Ovary (tissue), 10 donors: ENCODE measurements at places on chromosomes 16 and 17. TPM values are rescaled to one million over a fixed set of nuclear protein-coding genes. Genes with fewer than 3 reads are reported as not detected.

The ABCA10 gene
- 23.6 TPM for total RNA-seq

GRCh38 chr17:49334744-49335512 is 27.1 kb downstream of the ZNF652 start:
- no peak overlapping the region for H3K4me3 ChIP-seq
- no peaks in the 10 kb centered on the region for H3K36me3 ChIP-seq
- H3K27ac ChIP-seq: no peak overlapping the region
- H3K4me1 ChIP-seq: peaks cover 14% of the 10 kb centered on the region

DNA sequence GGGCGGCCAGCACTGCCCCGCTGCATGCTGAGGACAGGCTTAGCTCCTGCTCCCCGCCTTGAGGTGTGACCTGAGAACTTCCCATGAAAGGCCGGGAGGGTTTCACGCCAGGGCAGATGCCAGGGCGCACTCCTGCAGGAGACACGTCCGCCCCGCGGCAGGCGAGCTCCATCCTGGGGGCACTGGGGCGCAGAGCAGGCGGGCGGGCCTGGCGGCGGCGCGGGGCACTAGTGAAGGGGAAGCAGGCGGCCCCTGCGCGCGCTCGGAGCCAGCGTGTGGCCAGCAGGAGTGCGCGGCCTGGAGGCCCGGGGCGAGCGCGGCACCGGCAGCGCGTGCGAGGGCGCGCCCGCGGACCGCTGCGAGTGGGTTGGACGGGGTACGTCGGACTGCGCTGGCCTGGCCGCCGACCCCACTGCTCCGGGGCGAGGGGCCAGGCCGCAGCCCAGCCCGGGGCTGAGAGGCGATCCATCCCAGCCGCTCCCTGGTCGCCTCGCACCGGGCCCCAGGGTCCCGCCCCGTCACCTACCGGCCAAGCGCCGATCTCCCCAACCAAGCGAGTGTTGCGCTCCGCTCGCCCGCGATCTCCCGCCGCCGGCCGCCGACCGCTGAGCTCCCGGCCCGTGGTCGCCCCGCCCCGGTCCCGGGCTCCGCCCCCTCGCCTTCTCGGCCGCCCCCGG is at the start of gene MAP3K14:
Gene MAP3K14, minus strand, starts transcription at position 587 of the 677 bp plus-strand sequence. CDS start 26,275 bp downstream, outside the sequence.
- no peaks in the 10 kb centered on the region for H3K27me3 ChIP-seq
- H3K4me1 ChIP-seq: peaks cover 7% of the 10 kb centered on the region
- H3K36me3 ChIP-seq: no peaks in the 10 kb centered on the region
- peak; percentile 80 for DNase-seq

- no peaks in the 10 kb centered on the region for H3K27me3 ChIP-seq
- DNase-seq: no peak
- peaks cover 2% of the 10 kb centered on the region for H3K4me1 ChIP-seq
- H3K27ac ChIP-seq: no peak overlapping the region
- no peaks in the 10 kb centered on the region for H3K36me3 ChIP-seq
- H3K4me3 ChIP-seq: no peak overlapping the region
These were observed 13.6 kb downstream of the OR1D5 start for GRCh38 chr17:3049705-3050295.
